ENCODE measurements at places on chromosomes 6 and 20. TPM values are rescaled to one million over a fixed set of nuclear protein-coding genes. Genes with fewer than 3 reads are reported as not detected.

The OPN5 gene
- not detected for total RNA-seq

- DNase-seq, result no peak
These were observed 134.1 kb downstream of the FOXO3 start for GRCh38 chr6:108694816-108695215.

DNA sequence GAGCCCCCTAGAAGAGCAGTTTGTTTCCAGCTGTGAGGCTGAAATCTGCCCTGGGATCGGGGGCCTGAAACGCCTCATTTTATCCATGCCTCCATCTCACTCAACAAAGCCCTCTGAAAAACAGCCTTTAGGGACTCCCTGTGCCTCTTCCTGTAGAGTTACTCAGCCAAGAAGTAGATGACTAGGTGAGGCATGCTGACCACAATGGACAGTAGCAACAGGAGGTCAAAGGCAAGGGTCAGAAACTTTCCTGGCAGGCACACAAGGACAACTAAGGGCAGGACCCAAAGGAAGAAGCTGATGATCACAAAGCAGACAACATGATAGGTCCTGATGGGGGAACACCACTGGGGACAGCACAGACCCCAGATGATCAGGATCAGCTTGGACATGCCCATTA lies 12.8 kb downstream of the MAS1L start:
- DNase-seq, result no peak

GRCh38 chr6:71651636-71652035 lies 234.7 kb upstream of the RIMS1 start:
- DNase-seq, result no peak

GRCh38 chr20:17609811-17610377 lies 40.0 kb downstream of the DSTN start:
- DNase-seq, result no peak

GRCh38 chr6:82056567-82056966 lies 191.0 kb downstream of the IBTK start:
- DNase-seq, result no peak

DNA sequence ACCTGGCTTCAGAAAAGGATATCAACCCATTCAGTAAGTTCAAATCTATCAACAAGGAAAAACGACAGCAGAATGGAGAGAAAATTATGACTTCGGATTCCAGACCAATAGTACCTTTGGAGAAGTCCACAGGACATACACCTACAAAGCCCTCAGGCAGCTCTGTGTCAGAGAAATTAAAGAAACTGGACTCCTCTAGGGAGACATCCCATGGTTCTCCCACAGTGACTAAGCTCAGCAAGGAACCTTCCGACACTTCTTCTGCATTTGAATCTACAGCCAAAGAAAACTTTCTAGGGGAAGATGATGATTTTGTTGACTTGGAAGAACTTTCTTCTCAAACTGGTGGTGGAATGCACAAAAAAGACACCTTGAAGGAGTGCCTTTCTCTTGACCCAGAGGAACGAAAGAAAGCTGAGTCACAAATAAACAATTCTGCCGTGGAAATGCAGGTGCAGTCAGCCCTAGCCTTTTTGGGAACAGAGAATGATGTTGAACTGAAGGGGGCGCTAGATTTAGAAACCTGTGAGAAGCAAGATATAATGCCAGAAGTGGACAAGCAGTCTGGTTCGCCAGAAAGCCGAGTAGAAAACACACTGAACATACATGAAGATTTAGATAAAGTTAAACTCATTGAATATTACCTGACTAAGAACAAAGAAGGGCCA lies 67.4 kb upstream of the HINT3 start:
- no peak for DNase-seq

DNA sequence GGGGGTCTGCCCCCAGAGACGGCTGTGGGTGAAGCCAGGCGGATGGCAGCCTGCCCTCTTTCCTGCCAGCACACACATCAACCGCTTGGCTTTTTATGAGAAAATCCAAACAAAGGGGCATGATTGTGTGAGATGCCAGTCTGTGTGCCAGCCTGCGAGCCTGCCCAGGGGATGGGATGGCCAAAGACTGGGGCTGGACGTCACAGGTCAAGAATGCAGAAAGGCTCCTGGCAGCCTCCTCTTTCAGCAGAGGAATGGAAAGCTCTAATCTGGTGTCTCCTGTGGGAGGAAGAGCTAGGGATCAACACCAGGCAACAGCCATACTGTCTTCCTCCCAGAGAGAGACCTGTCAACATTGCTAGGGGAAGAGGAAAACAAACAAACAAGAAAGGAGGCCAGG lies 15.8 kb downstream of the TUBB2B start:
- DNase-seq, result no peak

DNA sequence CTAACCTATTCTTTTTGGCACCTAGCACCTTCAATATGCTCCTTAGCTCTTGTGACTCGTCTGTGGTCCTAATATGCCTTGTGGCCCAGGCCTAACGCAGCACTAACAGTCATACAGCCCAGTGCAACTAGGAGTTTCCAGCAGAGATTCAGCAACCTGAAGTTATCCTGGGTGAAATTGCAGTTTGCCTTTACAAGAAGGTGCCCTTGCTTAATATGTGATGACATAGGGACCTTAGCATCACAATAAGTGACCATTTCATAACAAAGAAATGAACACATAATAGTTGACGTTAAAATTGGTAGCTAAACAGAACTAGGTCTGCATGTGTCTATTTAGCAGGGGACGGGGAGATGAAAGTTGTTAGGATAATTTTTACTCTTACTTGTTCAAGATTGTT lies 10.1 kb downstream of the FIG4 start:
- no peak for DNase-seq

DNA sequence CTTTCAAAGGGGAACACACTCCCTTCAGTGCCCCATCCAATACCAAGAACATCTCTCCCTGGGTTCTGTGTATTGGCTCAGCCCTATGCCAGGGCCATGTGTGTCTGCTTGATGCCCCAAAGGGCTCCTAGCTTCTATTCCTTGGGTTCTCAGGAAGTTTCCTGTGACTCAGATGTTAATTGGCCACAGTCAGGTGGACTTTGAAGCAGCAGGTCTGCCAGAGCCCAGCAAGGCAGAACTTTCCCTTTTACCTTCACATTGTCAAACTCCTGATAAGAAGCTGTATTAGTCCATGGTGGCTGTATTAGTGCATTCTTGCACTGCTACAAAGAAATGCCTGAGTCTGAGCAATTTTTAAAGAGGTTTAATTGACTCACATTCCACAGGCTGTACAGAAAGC lies 116.0 kb upstream of the PTPRT start:
- DNase-seq, result no peak

The ELOVL2 gene
- 0.41 TPM for total RNA-seq

- DNase-seq, result no peak
These were observed 11.7 kb downstream of the TSHZ2 start for GRCh38 chr20:52983726-52984450.

DNA sequence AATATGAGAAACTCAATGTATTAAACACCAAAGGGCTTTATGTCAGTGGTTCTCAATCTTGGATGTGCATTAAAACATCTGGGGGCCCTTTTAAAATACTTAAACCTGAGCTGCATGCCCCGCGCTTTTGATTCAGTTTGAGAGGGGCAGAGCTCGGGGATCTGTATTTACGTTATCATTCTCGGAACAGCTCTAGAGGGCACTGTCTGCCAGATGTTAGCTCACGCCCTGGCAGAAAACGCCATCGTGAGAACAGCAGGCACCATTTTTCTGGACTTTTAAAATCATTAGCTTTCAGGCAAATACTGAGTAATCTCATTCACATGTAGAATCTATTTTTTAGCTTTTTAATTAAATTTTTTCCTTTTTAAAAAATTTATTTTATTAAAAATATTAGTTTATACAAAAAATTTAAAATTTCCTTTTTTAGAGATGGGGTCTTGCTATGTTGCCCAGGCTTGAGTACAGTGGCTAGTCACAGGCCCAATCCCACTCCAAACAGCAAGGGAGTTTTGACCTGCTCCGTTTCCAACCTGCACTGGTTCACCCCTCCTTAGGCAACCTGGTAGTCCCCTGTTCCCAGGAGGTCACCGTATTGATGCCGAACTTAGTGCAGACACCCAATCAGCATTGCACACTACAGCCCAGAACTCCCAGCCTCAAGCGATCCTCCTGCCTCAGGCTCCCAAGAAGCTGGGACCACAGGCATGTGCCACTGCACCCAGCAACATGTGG lies 30.0 kb upstream of the ZNF133 start:
- no peak for DNase-seq

The SAMD5 gene
- total RNA-seq, result 0.68 TPM

The MYCT1 gene
- total RNA-seq, result 6.6 TPM

GRCh38 chr6:31945154-31945506 lies 765 bp upstream of the CFB start:
- no peak for DNase-seq

GRCh38 chr6:156010-156409 lies 136.3 kb upstream of the DUSP22 start:
- DNase-seq, result no peak

DNA sequence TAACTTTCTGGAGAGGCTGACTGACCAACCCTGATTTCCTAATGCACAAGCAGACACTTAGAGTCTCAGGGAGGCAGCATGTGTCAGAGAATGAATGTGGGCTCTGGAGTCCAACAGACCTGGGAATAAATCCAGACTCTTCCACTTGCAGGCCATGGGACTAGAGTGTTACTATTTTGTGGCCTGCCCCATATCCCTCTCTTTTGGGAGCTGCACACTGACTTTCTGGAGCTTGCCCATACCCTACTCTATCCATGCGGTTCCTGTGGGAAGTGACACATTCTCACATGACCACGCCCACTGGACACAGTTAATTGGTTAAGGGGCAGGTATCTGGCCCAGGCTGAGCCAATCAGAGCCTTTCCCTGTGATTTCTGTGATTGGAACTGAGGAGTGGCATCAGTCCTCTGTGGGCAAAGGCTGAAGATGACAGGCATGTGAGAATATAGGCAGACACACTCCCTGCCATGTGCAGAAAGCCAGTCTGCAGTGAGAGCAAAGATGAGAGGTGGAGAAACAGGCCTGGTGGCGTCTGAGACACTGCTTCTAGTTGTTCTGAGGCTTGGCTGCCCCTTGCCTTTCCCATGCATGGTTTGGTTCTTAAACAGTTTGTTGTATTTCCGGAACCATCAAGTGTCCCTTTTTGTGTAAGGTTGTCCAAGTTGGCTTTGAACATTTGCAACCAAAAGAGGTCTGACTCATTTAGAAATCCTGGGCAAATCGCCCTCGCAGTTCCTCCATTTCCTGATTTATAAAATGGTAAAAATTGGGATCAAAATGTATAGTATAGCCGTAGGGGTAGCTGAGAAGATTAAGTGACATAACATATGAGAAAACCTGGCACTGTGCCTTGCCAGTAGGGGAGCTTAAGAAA lies 125.6 kb downstream of the CDC5L start:
- DNase-seq, result no peak

- DNase-seq, result no peak
These were observed 48.9 kb downstream of the ZFAND3 start for GRCh38 chr6:37868447-37868825.

DNA sequence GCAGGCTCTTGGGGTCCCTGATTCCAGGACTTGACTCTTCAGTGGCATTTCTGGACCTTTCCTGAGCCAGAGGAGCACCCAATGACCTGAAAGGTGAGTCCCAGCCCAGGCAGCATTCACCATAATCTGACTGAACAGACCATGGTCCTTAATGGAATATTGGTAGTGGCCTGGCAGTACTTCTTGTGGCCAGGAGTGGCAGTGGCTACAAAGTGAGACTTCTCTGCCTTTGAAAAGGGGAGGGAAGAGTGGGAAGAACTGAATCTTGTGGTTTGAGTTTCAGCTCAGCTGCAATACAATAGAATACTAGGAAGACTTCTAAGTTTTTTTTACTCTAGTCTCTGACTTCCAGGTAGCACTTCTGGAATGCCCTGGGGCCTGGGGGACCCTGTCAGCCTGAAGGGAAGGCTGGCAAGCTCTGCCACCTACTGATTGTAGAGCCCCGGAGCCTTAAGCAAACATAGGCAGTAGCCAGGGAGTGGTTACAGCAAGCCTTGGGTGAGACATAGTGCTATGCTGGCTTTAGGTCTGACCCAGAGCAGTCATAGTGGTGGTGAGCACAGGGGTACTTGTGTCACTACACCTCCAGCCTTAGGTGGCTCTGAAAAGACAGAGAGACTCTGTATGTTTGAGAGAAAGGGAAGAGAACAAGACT lies 674.2 kb upstream of the MANEA start:
- DNase-seq, result no peak

DNA sequence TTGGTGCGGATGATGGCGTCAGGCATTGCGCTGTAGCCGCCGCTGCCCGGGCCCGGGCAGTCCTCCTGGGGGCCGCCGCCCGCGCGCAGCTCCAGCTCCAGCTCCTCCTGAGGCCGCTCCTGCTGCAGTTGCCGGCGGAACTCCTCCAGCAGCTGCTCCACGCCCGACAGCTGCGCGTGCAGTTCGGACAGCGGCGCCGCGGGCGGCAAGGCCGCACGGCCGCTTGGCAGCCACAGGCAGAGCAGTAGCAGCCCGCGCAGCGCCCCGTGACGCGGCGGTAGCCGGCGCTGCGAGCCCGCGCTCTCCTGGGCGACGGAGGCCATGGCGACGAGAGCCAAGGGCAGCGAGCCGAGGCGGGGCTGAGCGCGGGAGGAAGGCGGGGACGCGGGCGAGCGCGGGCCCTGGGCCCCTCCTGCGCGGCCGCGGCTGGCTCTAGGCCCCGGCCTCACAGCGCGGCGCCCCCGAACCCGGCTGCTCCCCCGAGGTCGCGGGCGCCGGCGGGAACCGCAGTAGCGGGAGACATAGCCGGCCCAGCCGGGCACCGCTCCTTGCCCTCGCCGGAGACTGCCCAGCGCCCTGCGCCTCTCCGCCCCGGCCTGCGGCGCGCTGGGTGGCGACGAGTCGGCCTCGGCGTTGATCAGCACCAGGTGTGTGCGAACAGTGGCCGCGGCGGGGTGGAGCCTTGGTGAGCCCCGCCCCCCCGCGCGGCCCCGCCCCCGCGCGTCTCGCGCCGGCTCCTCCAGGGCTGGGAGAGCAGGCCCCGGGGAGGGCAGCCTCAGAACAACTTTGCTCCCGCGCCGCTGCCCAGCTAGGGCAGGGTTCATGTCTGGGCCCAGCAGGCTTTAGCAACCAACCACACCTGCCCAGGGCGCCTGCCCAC lies at the start of gene LRP11:
LRP11 (minus strand) TSS at position 662 of the 880 bp plus-strand sequence; CDS start at position 323, 339 bp downstream.
- DNase-seq, result peak; percentile 93

The THBD gene
- total RNA-seq, result 8.6 TPM

DNA sequence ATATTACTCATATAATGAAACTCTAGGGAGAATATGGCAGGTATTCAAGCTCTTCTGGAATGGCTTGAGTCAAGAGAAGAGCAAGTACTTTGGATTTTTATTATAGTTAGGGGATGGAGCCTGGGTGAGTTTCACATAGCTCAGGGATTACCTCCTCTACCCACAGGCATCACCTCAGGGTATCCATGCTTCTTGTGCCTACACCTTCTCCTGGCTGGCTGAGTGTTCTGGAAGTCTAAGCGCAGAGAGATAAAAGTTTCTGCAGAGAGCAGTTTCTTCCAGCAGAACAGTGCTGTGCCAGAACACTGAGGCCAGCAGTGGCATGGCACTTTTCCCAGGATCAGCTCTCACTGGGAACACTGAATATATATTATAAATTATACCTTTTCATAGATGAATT lies 199.7 kb upstream of the KCNQ5 start:
- DNase-seq, result no peak

GRCh38 chr20:61263084-61263695 lies 11.1 kb downstream of the CDH4 start:
- no peak for DNase-seq
